ENCODE measurements at places on chromosomes 3 and 15.

DNA sequence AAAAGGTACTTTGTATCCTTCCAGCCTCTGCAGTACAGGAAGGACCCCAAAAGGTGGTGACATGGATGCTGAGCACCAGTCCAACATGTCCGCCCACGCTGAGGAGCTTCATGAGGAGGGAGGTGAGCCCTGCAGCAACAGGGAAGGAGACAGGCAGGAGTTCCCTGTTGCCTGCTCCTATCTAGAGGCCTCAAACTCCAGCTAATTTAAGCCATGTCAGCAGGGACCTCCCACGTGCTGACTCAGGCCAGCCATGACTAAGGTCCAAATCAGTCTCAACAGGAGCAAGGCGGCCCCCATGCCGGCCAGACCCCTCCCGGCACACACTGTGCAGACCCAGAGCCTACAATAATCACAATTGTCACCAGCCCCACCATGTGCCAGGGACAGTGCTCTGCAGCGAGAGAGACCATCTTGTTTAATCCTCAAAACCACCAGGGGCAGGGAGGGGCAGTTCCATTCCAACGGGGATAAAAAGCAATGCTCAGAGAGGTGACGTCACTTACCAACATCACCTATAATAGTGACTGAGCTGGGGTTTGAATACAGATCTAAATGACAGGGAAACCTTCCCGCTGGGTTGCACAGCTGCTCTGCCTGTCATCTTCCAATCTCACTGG, 54.5 kb upstream of the GATA2 start:
- DNase-seq: no peak

GRCh38 chr3:167151636-167152035, 228.5 kb downstream of the ZBBX start:
- no peak for DNase-seq

- DNase-seq: no peak
These were observed 72.3 kb upstream of the BNC1 start for GRCh38 chr15:83356501-83357399.

GRCh38 chr3:14902719-14903118, 44.7 kb upstream of the NR2C2 start:
- DNase-seq: no peak

GRCh38 chr15:70866982-70867641, 13.2 kb upstream of the LARP6 start:
- no peak for DNase-seq

GRCh38 chr15:31376511-31376910, 49.9 kb downstream of the KLF13 start:
- no peak for DNase-seq

GRCh38 chr15:38401106-38401505, 52.8 kb upstream of the FAM98B start:
- DNase-seq: no peak

GRCh38 chr3:58102390-58102750, 94.1 kb downstream of the FLNB start:
- DNase-seq: no peak

- no peak for DNase-seq
These were observed 719.1 kb downstream of the ZBBX start for GRCh38 chr3:166660962-166661361.

- DNase-seq: no peak
These were observed 8.2 kb downstream of the ZNF106 start for GRCh38 chr15:42482701-42483100.

GRCh38 chr15:75347222-75348033, 589 bp downstream of the NEIL1 start:
- DNase-seq: peak; percentile 47

DNA sequence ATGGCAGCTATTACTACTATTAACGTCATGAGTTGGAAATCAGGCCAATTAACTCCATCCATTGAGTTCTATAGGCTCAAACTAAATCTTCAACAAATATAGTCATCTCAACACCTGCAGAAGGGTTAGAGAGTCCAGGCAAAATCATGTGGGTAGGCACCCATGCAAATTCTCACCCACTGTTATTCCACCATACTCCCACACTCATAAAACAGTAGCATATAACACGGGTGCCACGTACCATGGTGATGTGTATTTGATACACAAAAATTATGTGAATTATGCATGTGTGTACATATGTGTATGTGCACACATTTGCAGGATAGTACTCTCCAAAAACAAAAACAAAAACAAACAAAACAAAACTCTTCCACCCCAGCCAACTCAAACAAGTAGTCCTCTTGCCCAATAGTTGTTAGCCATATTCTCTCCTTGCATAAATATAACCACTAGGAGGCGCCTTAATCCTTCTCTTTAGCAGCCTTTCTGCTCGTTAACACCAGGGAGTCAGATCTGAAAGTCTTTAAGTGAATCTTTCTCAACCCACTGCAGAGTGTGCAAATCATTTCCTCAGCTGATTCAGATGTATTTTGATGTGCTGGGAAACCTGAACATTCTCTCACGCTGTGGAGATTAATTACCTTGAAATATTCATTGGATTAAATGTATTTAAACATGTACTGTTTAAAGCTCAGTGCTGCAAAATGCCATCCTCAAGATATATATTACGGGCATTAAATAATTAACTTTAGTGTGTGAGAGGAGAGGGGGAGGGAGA, 38.0 kb upstream of the COPB2 start:
- DNase-seq: no peak

- DNase-seq: no peak
These were observed 563 bp downstream of the ARL6IP5 start for GRCh38 chr3:69085168-69085832.

- no peak for DNase-seq
These were observed 189.4 kb downstream of the WNT5A start for GRCh38 chr3:55297706-55298105.

- DNase-seq: no peak
These were observed 222.9 kb downstream of the TPRG1 start for GRCh38 chr3:189394599-189395121.

GRCh38 chr3:2862366-2862765, 247.8 kb downstream of the IL5RA start:
- no peak for DNase-seq

DNA sequence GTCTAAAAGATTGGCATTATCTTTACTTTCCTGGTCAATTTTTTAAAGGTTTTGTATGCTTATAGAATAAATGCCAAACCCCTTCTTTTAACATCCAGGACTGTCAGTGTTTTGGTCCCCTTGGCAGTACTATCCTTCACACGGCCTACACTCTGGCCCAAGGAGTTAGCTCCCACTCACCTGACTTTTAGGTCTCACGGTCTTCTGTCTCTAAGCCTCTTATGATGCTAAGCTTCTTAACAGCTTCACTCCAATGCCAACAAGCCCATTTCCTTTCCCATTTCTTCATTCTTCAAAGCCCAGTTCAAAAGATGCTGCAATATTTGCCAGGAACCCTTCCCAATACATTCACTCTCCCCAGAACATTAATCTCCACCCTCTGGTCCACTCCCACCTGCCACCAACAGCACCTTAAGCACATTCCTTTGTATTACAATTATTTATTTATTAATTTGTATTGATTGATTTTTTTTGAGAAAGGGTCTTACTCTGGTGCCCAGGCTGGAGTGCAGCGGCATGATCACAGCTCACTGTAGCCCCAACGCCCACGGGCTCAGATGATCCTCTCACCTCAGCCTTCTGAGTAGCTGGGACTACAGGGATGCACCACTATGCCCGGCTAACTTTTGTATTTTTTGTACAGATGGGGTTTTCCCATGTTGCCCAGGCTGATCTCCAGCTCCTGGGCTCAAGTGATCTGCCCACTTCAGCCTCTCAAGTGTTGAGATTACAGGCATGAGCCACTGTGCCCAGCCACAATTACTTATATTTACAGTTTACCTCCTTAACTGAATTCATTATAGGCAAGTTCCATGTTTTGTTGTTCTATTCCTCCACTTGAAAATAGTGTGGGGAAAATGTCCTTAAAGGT, 27.8 kb downstream of the IFT80 start:
- no peak for DNase-seq

DNA sequence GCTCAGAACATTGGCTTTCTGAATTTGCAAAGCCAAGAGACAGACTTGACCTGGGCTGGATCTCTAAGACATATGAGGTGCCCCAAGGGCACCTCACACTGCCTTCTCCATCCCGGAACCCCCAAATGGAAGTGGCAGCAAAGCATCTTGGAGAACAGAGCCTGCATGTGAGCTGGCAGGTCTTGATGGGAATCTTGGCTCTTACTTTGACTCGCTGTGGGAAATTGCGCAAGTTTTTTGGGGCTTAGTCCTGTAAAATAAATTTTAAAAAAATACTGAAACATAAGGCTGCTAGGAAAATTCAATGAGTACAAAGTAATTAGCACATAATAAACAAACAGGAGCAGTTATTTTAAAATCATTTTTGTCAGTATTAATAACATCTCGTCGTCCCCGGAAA, 13.7 kb upstream of the SEC22A start:
- no peak for DNase-seq

- no peak for DNase-seq
These were observed 233.1 kb downstream of the ROBO1 start for GRCh38 chr3:79534727-79535126.

DNA sequence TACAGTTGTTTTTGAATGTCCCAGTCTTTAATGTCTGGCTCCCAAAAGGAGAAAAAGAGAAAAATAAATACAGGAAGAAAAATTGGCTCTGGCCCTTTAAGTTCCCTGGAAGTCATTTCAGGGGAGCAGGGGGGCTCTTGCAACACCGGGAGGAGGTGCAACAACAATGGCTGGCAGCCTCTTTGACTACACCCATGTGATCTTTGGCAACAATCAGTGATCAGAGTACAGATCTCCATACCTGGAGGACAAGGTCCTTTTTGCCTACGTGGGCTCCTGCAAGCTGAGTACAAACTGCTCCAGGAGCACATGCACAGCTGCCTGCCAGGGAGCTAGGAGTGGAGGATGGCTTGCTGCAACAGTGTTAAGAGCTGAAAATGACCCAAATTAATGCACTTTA, 63.9 kb downstream of the GLCE start:
- no peak for DNase-seq

- DNase-seq: no peak
These were observed 119.3 kb downstream of the SERPINI1 start for GRCh38 chr3:167854846-167855245.

GRCh38 chr15:69561071-69561784, 108.6 kb downstream of the RPLP1 start:
- no peak for DNase-seq

GRCh38 chr3:52043750-52044149, 12.6 kb downstream of the DUSP7 start:
- DNase-seq: no peak

DNA sequence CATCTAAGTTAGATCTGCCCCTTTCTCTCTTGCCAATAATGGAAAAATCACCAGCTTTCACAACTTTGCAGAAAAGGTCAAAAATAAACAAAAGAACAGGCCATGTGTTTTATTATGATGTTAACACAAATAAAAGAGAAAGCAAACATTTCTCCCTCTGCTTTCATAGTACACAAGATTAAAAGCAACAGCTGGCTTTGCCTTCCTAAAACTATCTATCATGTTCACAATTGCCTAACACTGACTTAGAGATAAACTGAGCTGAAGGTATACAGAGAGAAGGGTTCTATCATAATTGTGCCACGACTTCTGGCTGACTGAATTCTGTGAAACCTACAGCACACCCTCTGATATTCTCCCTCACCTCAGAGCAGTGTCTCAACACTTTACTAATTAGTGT, 29.4 kb downstream of the AADAC start:
- no peak for DNase-seq

DNA sequence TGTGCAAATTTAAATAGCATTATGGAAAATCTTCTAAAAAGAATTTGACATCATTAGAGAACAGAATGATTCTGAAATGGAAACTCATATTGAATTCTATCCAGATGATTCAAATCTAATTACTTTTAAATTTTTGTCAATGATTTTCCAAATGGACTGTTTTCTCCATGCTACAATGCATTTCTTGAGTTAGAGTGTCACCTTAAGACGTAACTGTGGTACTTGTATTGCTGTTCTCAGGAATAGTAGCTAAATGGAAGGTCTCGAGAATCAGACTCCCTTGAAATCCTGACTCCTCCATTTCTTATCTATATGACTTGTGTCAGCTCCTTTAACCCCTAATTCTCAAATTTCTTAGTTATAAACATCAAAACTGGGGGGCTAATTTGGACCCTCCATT, 102.3 kb downstream of the P2RY1 start:
- no peak for DNase-seq

- no peak for DNase-seq
These were observed 36.9 kb downstream of the NCK1 start for GRCh38 chr3:136898954-136899353.

DNA sequence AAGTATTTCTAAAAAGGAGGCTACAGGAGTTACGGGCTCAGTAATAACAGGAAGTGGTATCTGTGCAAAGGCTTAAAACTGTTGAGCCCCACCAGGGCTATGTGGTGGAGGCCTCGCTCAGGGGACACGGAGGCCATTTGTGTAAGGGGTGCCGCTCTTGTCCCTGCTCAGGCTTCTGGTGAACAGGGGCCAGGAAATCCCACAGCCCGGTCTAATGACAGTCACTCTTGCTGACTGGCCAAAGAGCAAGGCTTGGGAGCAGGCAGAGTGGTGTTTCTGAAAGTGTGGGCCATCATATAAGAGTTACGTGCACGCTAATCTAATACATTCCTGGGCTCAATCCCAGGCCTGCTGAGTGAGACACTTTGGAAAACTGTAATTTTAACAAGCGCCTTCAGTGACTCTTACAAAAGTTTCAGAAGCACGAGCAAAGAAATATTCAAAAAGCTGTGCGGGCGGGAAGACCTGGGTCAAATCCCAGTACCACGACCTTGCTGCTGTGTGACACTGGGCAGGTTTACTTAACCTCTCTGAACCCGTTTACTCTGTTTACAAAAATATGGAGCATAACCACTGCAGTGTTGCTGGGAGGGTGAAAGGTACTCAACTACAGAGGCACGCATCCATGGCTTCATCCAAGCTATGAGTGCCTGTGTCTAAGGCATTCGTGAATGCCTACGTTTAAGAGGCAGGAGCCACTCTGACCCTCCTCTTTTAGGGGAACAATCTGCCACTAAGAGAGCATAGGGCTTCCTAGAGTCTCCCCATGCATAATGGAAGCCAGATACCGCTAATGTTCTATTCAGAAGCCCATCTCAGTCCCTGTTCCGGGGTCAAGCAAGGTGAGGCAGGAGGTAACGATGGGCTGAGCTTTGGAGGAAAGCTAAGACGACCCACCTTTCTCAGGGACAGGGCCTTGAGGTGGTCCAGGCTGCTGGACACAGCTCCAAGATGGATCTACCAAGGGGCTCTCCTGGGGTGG, 2.0 kb downstream of the ATP10A start:
- DNase-seq: no peak

GRCh38 chr3:34851137-34851536, 788.2 kb upstream of the ARPP21 start:
- DNase-seq: no peak

GRCh38 chr15:76178296-76179000, 118.7 kb downstream of the TMEM266 start:
- DNase-seq: no peak

- DNase-seq: no peak
These were observed 32.5 kb upstream of the BFSP2 start for GRCh38 chr3:133367403-133367802.

- no peak for DNase-seq
These were observed 1.4 kb downstream of the CA12 start for GRCh38 chr15:63380151-63380807.

- no peak for DNase-seq
These were observed 2.7 kb upstream of the PCNP start for GRCh38 chr3:101571028-101571895.

GRCh38 chr3:43733459-43734384, 43.0 kb downstream of the ABHD5 start:
- no peak for DNase-seq

All from stimulated activated CD4-positive, alpha-beta T cell treated with anti-CD3 and anti-CD28 coated beads, Interleukin-12 subunit alpha, Interleukin-12 subunit beta, amount 100 ng/mL, for 4 hours (primary cell).